ENCODE measurements at places on chromosomes 3 and 15.
A peak's percentile ranks its signal among the peaks of the same experiment; 100 is the strongest.

- peak; percentile 82 for DNase-seq
Observed at GRCh38 chr3:27712136-27713077, 9.7 kb downstream of the EOMES start.

GRCh38 chr3:13463618-13464400 is 16.3 kb upstream of the HDAC11 start:
- no peak for DNase-seq

DNA sequence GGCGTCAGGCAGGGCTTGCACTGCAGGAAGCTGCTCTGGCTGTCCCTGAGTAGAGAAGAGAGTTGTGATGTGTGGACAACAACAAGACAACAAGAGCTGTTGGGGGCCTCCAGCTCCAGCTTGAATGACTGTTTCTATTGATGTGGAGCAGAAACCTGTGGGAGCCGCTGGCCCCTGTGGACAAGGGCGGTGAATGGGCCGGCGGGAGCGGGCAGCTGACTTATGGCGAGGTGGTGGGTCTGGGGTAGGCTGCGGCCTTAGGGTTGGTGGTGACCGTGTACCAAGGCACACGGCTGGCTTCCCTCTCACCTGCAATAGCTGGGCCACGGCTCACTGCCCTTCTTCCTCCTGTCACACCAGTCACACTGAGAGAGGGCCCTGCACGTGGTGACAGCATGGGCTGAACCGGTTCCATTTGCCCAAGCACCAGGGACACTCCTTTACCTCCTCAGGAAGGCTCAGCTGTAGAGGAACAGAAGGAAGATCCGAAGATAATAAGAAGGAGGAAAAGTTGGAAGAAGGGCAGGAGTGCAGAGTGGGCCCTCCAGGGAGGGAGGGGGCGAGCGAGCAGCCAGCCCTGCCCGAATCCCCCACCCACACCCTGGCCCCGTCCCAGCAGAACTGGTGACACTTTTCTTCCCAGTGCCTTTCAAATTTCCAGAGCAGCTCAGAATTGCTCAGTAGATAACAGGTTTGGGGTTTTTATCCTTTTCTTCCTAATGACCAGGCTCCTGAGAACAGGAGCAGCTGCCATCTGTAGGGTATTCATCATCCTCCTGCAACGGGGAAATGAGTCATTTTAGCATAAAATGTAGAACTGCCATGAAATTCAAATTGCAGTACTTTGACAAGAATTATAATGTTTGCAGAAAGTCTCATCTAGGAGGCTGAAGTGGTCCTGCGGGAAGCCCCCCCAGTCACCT is 136.9 kb downstream of the TJP1 start:
- DNase-seq, result no peak

DNA sequence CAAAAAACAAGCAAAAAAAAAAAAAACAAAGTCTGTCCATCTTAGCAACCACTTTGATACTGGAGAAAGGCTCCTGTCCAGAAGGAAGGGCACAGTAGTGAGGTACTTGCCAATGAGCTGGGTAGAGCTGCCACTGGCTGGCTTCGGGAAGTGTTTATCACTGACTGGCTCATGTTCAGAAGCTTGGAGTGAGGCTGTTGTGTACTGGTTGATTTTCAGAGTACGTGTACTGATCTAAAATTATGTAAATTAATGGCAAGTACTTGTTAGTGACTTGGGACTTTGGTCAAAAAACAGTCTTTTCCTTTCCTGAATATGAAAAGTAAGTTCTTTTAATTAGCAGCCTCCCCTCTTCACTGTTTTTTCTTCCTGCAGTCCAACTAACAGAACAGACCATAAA is 979 bp upstream of the ZNF621 start:
- DNase-seq, result no peak

DNA sequence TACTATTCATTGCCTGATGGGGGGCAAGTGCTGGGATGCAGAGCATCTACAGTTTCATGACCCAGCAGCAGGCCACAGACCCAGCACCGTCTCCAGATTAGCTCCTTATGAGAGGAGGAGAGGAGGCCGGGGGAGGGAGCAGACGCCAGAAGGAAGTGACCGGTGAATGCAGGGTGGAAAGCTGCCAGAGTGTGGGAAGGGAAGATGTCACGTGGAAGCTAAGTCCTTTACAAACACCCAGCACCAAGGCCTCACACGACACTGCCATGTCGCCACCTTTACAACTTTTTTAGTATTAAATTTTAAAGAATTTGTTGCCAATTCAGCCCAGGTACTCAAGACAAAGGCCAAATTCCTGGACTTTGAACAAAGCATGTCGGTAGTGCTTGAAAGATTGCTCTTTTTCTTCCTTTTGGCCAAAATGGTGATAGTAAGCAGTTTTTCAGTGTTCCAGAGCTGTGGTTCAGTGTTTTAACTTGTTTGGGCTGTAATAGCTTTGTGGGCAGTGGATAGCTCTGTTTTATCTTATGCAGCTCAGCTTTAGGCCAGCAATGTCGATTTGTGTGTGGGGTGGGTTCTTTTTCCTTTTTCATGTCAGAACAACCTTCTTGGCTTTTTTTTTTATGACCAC is 58.2 kb downstream of the ZBTB38 start:
- DNase-seq, result no peak

DNA sequence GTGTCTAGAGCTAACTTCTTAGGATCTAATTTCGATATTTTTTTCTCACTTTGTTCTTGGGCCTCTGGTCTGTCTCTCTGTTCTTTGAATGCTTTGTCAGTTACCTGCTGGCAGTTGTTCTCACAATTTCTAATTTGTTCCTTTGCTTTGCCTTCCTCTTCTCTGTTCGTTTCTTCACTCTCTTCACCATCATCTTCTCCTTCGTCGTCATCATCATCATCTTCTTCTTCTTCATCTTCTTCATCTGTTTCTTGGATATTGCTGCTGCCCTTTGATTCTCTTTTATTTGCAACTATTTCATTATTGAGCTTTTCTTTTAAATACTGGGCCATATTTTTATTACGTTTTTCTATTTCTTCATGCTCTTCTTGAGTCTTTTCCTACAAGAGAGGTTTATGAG is 2.7 kb downstream of the LMOD3 start:
- no peak for DNase-seq

- DNase-seq, result no peak
Observed at GRCh38 chr15:45023659-45024225, 747 bp downstream of the SORD start.

- no peak for DNase-seq
Observed at GRCh38 chr3:8595252-8595651, 49.3 kb downstream of the SSUH2 start.

- DNase-seq, result no peak
Observed at GRCh38 chr3:196901768-196902167, 34.0 kb downstream of the SENP5 start.

DNA sequence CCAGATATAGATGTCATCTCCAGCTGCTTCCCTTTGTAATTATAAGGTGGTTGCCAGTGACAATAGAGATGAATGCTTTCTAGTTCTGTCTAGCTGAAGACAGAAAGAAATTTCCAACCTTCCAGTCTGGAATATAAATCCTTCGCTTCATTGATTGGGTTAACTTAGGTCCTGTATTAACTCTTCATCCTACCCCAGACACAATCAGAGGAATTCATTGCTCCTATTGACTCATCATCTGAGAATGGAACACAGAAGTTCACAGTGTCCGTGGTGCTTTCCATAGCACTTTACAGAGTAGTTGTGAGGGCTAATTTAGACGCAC is 241.4 kb downstream of the NFKBIZ start:
- no peak for DNase-seq

GRCh38 chr3:30204126-30204525 is 402.3 kb upstream of the TGFBR2 start:
- DNase-seq, result no peak

- no peak for DNase-seq
Observed at GRCh38 chr15:35929740-35930444, 383.9 kb upstream of the DPH6 start.

GRCh38 chr3:174858353-174858752 is 781 bp upstream of the NAALADL2 start:
- no peak for DNase-seq

GRCh38 chr3:189789432-189789831 is 158.2 kb downstream of the TP63 start:
- no peak for DNase-seq

DNA sequence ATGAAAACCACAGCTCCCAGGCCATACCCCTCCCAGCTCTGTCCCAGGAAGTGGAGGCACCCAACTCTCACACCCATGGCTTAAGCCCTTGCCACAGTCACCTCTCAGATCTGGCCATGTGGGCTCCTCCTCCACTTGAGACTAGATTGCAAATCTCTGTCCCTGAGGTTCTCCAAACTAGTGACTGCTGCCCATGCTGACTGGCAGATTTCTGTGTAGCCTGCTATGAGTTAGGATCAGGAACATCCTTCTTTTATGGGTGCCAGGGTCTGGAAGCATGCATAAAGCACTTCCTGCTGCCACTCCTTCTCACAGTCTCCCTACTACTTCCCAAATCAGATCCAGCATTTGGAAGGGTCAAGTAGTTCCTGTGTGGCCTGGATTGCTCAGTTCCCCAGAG is 59.6 kb upstream of the GOLIM4 start:
- no peak for DNase-seq

GRCh38 chr3:64533617-64534317 is 154.0 kb downstream of the ADAMTS9 start:
- peak; percentile 57 for DNase-seq

DNA sequence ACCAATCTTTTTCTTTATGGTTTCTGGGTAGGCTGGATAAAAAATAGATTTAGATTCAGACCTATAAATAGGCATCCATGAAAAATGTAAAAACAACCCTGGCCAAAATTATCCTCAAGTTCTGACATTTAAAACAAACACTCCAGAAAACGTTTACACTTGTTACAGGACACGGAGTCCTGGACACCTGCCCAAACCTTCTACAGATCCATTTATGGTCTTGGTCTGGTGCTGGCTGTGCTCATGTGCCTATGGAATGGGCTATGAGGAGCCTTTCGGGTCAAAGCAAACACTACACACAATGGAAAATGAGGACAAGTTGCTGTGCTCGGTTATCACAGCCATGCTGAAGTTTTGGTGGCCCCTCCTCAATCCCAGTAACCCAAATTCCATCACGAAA is 108.1 kb downstream of the PDZRN3 start:
- DNase-seq, result no peak

DNA sequence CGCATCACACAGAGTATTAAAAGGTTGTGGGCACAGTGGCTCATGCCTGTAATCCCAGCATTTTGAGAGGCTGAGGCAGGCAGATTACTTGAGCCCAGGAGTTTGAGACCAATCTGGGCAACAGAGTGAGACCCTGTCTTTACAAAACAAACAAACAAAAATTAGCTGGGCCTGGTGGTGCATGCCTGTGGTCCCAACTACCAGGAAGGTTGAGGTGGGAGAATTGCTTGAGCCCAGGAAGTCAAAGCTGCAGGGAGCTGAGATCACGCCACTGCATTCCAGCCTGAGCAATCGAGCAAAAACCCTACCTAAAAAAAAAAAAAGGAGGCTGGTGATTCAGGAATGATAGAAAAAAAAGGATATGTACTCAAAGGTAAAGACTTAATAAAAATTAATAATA is 28.2 kb upstream of the ST6GAL1 start:
- no peak for DNase-seq

DNA sequence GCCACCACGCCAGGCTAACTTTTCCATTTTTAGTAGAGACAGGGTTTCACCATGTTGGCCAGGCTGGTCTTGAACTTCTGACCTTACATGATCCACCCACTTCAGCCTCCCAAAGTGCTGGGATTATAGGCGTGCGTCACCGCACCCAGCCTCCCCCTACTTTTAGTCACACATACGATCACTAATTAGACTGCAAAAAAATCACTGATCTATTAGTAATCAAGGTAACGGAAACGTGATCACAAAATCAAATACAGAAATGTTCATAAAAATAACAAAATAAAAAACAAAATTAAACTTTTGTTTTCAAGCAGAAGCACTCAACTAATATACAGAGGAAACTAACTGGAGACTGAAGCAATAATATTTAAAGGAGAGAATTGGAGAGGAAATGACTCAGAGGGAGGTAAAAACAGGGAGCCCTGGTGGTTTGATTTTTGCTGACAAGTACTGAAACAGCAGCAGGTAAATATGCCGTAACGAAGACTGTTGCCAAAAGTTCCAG is 4.6 kb downstream of the WDR53 start:
- peak; percentile 20 for DNase-seq

DNA sequence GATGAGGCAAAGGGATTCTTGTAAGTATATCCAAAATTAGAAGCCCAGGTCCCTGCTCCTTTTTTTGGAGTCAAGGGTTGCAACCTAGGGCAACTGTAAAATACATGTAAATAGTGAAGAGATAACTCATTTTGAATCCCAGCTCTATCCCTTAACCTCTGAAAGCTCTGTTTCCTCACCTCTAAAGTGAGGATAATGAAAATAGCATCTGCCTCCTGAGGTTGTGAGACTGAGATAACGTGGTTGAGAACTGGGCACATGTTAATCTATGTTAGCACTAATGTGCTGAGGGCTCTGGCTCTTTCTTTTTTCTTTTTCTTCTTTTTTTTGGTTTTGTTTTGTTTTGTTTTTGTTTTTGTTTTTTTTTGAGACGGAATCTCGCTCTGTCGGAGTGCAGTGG is 4.8 kb upstream of the NKTR start:
- DNase-seq, result no peak

DNA sequence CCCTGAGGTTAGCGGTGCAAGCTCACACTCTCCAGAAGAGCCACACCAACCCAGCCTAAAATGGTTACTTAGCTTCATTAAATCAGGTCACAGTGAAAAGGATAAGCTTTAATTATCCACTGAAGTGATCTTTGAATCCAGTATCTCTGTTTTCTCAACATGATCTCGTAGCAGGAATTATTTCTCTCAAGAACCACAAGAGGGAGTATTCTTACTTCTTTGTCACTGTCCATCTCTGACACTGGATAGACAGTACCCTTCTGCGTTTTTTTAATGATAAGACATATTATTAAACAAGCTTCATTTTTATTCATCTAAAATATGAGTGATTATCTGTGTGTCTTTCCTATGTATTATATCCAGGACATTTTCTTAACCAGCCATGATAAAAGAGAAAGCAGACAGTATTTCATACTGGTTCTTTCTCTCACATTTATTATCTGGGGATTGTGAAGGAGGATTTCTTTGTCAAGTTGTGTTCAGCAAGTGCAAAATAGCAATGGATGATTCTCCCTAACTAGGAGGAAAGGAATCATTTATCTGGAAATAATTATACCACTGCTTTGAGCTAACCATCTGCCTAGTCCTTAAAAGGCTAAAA is 105.4 kb upstream of the CCDC54 start:
- DNase-seq, result no peak
